ENCODE measurements at places on chromosomes 4 and X. TPM values are rescaled to one million over a fixed set of nuclear protein-coding genes. Genes with fewer than 3 reads are reported as not detected.

ASMT gene
- total RNA-seq = not detected

SSX4 gene
- total RNA-seq = not detected

MID1 gene
- total RNA-seq = 7.6 TPM

FAM53A gene
- 7.7 TPM for total RNA-seq

TMSB15C gene
- 1.5 TPM for total RNA-seq

NAP1L3 gene
- total RNA-seq = not detected

PRR32 gene
- not detected for total RNA-seq

CXorf51A gene
- not detected for total RNA-seq

FRMD7 gene
- not detected for total RNA-seq
